ENCODE measurements at places on chromosomes 1 and 21. TPM values are rescaled to one million over a fixed set of nuclear protein-coding genes. Genes with fewer than 3 reads are reported as not detected.

GRCh38 chr1:83620016-83620415 is 378.9 kb downstream of the TTLL7 start:
- no peak for DNase-seq
- no peaks in the 10 kb centered on the region for H3K4me1 ChIP-seq
- H3K4me3 ChIP-seq: no peak overlapping the region
- H3K36me3 ChIP-seq: no peaks in the 10 kb centered on the region
- no peaks in the 10 kb centered on the region for H3K27me3 ChIP-seq

KCND3 gene
- total RNA-seq: not detected

TNFRSF8 gene
- total RNA-seq: 4.0 TPM

- no peaks in the 10 kb centered on the region for H3K36me3 ChIP-seq
- no peak for DNase-seq
- peaks cover 18% of the 10 kb centered on the region for H3K4me1 ChIP-seq
- H3K4me3 ChIP-seq: no peak overlapping the region
- no peak overlapping the region for H3K27ac ChIP-seq
- no peaks in the 10 kb centered on the region for H3K27me3 ChIP-seq
Measured at GRCh38 chr1:32341971-32342370, 5.9 kb upstream of the MARCKSL1 start.

- H3K36me3 ChIP-seq: no peaks in the 10 kb centered on the region
- H3K27ac ChIP-seq: no peak overlapping the region
- H3K4me1 ChIP-seq: no peaks in the 10 kb centered on the region
- DNase-seq: no peak
- H3K27me3 ChIP-seq: no peaks in the 10 kb centered on the region
- no peak overlapping the region for H3K4me3 ChIP-seq
Measured at GRCh38 chr1:244304156-244304555, 147.6 kb downstream of the ADSS2 start.

DNA sequence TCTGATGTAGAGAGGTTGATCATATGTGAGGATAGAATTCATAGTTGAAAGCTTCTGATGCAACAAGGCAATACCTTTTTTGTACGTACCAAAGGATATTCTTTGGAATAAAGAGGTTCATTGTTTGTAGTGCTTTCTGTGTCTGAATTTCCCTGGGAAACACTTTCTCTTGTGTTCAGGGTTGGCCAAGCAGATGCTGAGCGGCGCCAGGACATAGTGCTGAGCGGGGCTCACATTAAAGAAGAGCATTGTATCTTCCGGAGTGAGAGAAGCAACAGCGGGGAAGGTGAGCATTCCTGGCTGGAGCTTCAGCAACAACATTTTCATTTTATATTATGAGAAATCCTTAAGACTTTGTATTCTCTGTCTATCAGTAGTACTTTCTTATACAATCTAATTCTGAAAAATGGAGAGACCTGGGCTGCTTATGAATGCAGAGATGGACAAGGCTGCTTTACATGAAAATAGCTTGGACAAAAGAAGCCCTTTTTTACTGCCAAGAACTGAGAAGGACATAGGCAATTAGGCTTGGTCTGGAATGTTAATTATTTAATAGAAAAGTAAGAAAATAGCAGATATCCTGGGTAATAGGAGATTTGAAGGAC is 85.2 kb downstream of the KIF1B start:
- no peak overlapping the region for H3K27ac ChIP-seq
- no peak for DNase-seq
- no peak overlapping the region for H3K4me3 ChIP-seq
- H3K4me1 ChIP-seq: no peaks in the 10 kb centered on the region
- no peaks in the 10 kb centered on the region for H3K27me3 ChIP-seq

- no peaks in the 10 kb centered on the region for H3K27me3 ChIP-seq
- H3K4me1 ChIP-seq: peaks cover 21% of the 10 kb centered on the region
- no peak overlapping the region for H3K4me3 ChIP-seq
- DNase-seq: no peak
- peak overlapping the region; percentile 6 for H3K27ac ChIP-seq
Measured at GRCh38 chr1:58884706-58885661, 101.1 kb upstream of the JUN start.

HAX1 gene
- total RNA-seq: 104 TPM

All from naive thymus-derived CD4-positive, alpha-beta T cell (primary cell).